A549 (cell line): ENCODE measurements at places on chromosomes 12 and 14. TPM values are rescaled to one million over a fixed set of nuclear protein-coding genes. Genes with fewer than 3 reads are reported as not detected.

Gene VDR
- 1.9 to 2.0 TPM (median 1.9 TPM) in 3 replicates for polyA plus RNA-seq

Gene RAB15
- polyA plus RNA-seq: 27.1 to 35.1 TPM (median 31.6 TPM) in 3 replicates

Gene SYNDIG1L
- polyA plus RNA-seq: not detected in 3 replicates

DNA sequence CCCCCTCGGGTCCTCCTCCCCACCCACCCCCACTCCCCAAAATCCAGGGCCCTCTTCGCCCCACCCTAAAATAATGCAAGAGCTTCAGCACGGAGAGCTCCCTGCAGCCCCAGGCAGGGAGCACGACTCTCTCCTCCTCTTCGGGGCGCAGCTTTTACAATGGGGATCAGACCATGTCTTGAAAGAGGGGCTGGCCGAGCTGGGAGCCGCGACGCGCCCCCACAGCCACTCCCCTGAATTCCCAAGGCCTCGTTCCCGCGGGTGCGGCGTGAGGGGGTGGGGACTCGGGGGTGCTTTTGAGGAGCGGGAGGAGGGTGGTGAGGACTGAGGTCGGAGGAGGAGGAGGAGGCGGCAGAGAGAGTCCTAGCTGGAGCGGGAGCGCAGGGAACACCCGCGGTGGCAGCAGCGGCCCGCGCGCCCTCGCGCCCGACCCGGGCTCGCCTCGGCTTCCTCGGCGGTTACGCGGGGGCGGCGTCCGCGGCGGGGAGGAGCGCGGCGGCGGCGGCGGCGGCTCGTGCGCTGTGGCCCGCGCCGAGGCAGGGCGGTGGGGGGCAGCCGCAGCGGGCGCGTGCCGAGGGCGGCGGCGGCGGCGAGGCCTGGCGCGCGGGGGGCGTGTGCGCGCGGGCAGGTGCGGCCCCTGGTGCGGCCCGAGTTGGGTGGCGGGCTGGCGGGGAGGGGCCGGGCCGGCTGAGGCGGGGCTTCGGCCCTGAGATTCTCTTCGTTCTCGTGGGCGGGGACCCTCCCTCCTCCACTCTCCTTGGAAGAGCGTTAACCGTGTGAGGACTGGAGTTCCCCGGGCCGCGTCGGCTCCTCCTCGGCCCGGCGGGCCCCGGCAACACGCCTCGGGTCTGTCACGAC is at the start of gene ANKS1B:
ANKS1B (minus strand) TSS at position 666 of the 858 bp plus-strand sequence. CDS start 699 bp downstream, outside the sequence.
- peak; percentile 70 for DNase-seq

DNA sequence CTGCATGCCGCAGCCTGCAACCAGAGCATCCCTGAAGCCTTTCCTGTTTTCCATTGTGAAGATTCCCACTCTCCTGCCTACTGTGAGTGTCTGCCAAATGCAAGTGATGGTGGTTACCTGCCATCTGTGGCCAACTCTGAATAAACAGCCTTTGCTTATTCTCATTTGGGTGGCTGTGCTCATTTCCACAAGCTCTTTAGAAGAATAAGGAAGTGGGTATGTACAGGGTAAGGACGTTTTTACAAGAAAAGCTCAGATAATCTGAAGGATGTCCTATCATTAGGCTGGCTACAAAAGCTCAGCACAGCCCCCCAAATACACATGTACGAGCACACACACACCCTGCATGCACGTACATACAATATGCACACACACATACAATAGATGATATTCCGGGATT is 7.3 kb upstream of the RNASE1 start:
- no peak for DNase-seq
